Activated CD4-positive, alpha-beta T cell treated with anti-CD3 and anti-CD28 coated beads, Interleukin-2, amount 50 U/mL, for 4 hours (primary cell): ENCODE measurements at places on chromosomes 13 and 19.

GRCh38 chr19:6069268-6069791, 41.0 kb downstream of the RFX2 start:
- no peak for DNase-seq

DNA sequence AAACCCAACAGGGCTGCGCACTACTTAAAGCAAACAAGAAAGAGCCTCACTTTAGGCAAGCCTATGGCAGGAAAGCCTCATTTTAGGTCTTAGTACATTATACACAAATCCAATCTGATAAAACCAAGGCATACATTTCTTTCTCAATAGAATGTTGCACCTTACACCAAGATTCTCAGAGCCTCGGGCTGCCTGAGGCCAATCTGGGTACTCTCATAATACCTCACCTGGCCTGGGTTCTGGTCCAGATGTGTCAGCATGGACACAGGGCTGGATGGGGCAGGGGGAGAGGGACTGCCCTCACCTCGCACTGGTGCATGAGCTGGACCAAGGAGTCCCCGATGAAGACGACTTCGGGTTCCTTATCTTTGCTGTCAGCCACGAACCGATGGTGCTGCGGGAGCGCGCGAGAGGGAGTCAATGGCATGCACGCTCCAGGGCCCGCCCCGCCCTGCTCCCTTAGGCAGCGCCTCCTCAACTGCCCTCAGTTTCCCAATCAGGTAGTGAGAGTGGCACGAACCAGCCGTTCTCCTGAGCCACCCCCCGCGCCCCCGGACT, at the start of gene PRR19:
Gene PRR19, plus strand, starts transcription at position 487 of the 558 bp plus-strand sequence. CDS start 7,453 bp downstream, outside the sequence.
- DNase-seq = no peak

- no peak for DNase-seq
Observed at GRCh38 chr13:86729206-86729605, 930.0 kb upstream of the SLITRK6 start.

DNA sequence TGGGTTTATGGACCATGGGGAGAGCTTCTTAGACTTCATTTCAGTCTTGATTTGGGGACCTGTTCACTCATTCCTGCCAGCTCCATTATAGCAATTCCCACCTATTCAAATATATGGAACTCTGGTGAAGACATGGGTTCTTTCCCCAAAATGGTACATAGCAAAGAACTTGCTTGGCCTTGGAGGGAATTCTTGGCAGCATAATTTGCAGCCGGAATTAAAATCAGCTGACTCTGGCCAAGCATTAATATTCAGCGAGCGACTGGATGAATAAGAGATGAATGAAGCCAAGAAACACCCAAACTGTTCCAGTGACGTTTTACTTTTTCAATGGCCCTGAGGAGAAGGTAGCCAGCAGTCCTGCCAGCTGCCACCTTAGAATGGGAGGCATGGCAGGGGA, 88.4 kb upstream of the SOX1 start:
- DNase-seq = no peak
